ENCODE measurements at places on chromosomes 7 and 10.

DNA sequence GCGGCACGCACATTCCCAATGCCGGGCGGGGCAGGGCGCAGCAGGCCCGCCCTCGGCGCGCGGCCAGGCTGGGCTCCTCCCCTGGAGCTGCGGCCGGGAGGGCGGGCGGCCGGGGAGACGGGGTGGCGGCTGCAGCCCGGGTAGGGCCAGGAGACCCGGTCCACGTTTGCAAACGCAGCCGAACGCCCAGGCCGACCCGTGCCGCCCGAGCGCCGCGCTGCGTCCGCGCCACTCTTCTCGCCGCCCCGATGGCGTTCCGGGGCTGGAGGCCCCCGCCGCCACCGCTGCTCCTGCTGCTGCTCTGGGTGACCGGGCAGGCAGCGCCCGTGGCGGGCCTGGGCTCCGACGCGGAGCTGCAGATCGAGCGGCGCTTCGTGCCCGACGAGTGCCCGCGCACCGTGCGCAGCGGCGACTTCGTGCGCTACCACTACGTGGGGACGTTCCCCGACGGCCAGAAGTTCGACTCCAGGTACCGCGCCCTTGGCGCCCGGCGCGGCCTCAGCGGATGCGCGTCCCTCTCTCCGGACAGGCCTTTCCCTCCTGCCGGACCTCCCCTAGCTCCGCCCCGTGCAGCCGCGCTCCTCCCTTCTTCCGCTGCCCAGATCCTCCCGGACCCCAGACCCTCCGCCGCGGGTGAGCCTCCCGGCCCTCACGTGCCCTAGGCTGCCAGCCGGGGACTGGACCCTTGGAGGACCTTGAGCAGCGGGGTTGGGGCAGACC lies at the start of gene FKBP9:
Gene FKBP9, plus strand, starts transcription at position 115 of the 720 bp plus-strand sequence. Its CDS starts 134 bp downstream, at position 249.
- DNase-seq, result peak; percentile 38

GRCh38 chr10:131245475-131246059 lies 66.0 kb downstream of the TCERG1L start:
- DNase-seq, result no peak

GRCh38 chr10:124703372-124703771 lies 40.8 kb downstream of the FAM53B start:
- no peak for DNase-seq

- no peak for DNase-seq
These were observed 127.1 kb downstream of the AOAH start for GRCh38 chr7:36597090-36597773.

GRCh38 chr7:130430115-130430514 lies 10.7 kb downstream of the CEP41 start:
- no peak for DNase-seq

GRCh38 chr7:153832160-153832559 lies 220.0 kb upstream of the DPP6 start:
- DNase-seq, result no peak

GRCh38 chr7:44533301-44534055 lies 7.7 kb downstream of the NPC1L1 start:
- no peak for DNase-seq

DNA sequence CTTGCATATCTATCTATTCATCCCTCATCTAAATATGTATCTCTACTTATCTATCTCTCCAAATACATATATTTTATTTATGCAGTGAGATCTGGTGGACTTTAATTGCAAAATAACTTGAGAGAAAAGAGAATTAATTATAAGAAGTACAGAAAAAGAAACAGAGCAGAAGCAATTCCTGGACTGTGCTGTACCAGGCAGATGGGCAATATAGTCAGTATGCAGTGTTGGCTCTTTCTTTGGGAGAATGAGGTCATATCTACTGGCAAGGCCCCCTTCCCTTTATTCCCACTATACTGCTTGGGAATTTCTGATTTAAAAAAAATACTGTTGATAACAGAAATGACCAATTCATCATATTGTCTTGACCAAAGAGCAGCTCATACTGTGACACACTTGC lies 49.0 kb upstream of the TOMM7 start:
- no peak for DNase-seq

DNA sequence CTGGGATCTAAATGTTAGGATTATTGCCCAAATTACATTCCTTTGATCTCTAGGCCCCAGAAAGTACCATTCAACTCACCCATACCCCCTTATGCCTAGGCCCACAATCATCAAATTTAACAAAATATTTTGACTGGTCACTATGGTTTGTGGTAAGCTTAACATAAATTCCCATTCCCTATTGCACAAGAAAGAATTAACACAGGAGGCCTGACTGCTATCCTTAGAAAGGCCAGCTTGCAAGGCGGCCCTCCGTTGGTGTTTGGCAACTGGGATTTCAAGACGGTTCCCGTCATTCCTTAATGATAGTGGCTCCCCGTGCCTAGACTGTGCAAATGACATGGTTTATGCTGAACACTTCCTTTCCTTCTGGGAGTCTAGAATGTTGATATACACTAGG lies 29.6 kb downstream of the ARHGAP21 start:
- no peak for DNase-seq

DNA sequence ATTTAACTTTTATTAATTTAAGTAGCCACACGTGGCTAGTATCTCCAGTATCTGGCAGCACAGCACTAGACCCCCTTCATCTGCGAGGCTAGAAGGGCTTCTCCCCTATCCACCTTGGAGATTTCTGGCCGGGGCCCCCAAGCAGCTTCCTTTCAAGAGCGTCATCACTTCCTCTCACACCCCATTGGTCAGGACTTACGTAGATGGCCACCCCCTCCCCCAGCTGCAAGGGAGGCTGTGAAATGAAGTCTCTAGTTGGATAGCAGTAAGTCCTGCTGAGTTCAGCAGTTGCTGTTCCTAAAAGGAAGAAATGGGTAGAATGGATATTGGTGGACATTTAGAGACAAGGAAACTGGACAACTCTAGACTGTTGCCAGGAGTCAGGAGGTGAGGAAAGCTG lies 33.8 kb upstream of the COMTD1 start:
- DNase-seq, result no peak

DNA sequence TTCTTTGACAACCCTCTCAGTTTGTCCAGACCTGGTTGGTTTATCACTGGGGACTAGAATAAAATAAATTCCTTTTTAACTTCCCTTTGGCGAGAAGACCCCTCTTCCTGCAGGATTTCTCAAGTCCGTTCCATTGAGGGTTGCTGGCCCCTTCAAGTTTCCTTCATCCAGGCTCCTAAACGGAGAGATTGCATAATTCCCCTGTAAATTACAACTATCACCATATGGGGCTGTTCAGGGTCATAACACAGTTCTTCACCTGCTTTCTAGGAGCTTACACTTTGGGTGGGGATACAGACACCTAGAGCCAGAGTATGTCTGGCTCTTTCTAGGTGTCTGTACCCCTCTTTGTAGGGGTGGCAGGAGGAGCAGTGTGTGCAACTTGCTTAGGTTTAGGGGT lies 3.3 kb upstream of the COPS6 start:
- no peak for DNase-seq

DNA sequence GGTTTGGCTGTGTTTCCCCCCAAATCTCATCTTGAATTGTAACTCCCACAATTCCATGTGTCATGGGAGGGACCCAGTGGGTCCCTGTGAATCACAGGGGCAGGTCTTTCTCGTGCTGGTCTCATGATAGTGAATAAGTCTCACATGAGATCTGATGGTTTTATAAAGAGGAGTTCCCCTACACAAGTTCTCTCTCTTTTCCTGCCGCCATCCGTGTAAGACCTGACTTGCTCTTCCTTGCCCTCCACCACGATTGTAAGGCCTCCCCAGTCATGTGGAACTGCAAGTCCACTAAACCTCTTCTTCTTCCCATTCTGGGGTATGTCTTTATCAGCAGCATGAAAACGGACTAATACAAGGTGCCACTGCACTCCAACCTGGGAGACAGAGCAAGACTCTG lies 329.2 kb downstream of the TNS3 start:
- no peak for DNase-seq

- DNase-seq, result no peak
These were observed 23.1 kb downstream of the GNG11 start for GRCh38 chr7:93944673-93945072.

DNA sequence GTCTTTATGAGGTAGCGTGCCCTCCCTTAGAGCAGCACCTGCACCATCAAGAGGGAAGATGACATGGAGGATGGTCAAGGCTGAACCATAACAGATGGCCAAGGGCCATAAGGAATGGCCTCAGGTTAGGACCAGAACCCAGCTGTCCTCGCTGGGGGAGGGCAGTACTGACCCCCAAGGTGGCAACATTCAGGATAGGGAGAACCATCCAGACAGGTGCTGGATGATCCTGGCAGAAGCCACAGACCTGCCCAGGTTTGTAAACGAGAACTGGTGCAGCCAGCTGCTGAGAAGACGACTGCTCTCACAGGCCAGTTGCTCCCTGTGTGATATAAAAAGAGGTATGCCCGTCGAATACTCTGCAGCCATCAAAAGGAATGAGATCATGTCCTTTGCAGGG lies 320.4 kb downstream of the GLRX3 start:
- DNase-seq, result no peak

DNA sequence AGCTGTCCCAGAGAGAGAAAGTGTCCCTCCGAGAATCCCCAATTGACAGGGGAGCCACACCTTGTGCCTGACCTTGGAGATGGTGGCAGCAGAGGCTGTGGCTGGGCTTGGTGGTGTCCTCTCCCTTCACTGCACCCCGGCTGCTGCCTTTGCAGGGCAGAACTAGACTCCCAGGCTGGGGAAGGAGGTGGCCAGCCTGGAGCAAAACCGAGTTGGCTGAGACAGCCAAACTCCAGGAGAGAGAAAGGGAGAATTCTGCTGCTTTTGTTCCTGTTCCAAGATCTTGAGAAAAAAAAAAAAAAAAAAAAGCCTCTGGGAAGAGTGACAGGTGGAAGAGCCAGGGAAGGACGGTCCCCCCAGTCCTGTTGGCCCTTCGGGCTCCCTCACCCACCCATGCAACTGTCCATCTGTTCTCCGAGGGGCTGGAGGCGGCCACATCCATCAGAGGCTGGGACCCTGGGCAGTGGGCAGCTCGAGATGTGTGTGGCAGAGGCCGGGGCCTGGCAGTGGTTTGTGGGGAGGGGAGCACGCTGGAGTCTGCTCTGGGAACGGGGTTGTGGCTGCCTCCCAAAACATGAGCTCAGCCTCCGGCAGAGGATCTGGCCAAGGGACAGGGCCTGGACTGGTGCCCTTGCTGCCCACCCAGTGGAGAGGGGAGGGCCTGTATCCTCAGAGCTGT lies 35.5 kb downstream of the CLIP2 start:
- DNase-seq, result no peak

- DNase-seq, result no peak
These were observed 1.4 kb downstream of the ANKMY2 start for GRCh38 chr7:16644157-16644556.

DNA sequence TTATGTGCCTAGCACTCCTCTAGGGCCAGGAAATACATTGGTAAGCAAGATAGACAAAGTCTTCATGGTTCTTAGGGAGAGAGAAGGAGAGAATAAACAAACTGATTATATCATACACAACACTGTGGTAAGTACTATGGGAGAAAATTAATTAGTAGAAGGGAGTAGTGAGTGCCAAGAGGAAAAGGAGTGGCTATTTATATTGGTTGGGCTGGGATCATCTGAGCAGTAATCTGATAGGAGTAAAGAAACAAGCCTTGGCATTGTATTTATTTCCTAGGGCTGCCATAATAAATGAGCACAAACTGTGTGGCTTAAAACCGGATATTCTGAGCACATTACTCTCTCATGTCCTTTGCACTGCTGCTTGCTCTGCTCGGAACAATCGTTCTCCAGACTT lies 158.1 kb upstream of the PHF14 start:
- DNase-seq, result no peak

- DNase-seq, result no peak
These were observed 29.0 kb downstream of the PODXL start for GRCh38 chr7:131527456-131527855.

GRCh38 chr10:60186315-60187071 lies 203.2 kb downstream of the ANK3 start:
- no peak for DNase-seq

- no peak for DNase-seq
These were observed 53.8 kb downstream of the ST7 start for GRCh38 chr7:117006907-117007684.

- DNase-seq, result peak; percentile 81
These were observed 122.7 kb downstream of the MAD1L1 start for GRCh38 chr7:2109936-2110609.

- DNase-seq, result no peak
These were observed 17.8 kb downstream of the USP6NL start for GRCh38 chr10:11593612-11594011.

DNA sequence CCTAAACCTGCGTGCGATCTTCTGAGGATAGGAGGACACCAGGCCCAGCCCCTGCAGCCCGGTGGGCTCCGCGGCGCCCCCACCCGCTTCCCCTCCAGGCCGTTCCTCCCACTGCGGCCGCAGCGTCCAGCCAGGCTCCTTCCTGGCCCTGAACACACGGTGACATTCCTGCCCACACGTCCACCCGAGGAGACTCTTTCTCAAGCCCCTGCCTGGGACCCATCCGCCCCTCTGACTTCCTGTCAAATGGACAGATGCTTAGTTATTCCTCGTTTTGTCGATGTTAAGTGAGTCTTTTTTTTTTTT lies 32.4 kb upstream of the RNF32 start:
- no peak for DNase-seq

DNA sequence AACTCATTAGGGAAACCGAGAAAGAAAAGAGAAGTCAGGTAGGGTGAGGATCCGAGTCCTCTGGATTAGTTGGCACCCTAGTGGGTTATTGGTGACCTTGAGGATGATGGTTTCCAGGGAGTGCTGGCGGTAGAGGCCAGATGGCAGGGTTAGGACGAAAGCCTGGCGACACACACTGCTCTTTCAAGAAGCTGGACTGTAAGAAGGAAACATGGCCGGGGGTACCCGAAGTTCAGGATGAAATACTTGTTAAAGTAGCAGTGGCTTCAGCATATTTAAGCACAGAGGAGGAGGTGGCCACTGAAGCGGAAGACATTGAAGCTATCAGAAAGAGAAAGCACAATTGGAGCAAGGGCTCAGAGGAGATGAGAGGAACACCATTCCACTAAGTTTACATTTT lies 224.6 kb downstream of the RELN start:
- DNase-seq, result no peak

DNA sequence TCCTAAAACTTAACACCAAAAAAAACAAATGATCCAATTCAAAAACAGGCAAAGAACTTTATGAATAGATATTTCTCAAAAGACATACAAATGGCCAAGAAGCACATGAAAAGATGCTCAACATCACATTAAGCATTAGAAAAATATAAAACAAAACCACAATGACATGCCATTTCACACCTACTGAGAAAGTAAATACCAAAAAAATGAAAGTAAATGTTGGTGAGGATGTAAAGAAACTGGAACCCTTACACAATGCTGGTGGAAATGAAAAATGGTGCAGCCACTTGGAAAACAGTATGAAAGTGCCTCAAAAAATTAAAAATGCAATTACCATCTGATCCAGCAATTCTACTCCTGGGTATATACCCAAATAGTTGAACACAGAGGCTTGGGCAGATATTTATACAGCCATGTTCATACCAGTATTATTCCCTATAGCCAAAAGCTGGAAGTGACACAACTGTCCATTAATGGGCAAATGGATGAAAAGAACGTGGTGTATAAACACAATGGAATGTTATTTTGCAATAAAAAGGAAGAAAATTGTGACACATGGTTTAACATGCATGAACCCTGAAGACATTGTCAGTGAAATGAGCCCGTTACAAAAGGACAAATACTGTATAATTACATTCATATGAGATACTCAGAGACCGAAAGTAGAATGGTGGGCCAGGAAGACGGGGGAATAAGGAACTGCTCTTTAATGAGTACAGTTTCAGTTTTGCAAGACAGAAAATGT lies 89.0 kb downstream of the JMJD1C start:
- no peak for DNase-seq

All from activated CD4-positive, alpha-beta T cell treated with anti-CD3 and anti-CD28 coated beads, Interleukin-2, amount 50 U/mL, for 48 hours (primary cell).